ENCODE measurements at places on chromosomes 13 and 19. TPM values are rescaled to one million over a fixed set of nuclear protein-coding genes. Genes with fewer than 3 reads are reported as not detected.

The DKKL1 gene
- not detected for total RNA-seq

The ZNF534 gene
- not detected for total RNA-seq

The CGB1 gene
- total RNA-seq: not detected

The CYP2S1 gene
- total RNA-seq: 1.0 TPM

The ODAD3 gene
- total RNA-seq: 0.31 TPM

The DAND5 gene
- total RNA-seq: 0.12 TPM

The EDNRB gene
- total RNA-seq: not detected

The ACTMAP gene
- 10.0 TPM for total RNA-seq

The PCDH17 gene
- not detected for total RNA-seq

GRCh38 chr13:109331898-109332297, 454.5 kb downstream of the IRS2 start:
- peak; percentile 85 for DNase-seq

- DNase-seq: no peak
Measured at GRCh38 chr13:30023196-30023895, 172.9 kb upstream of the UBL3 start.

- DNase-seq: peak; percentile 92
Measured at GRCh38 chr13:113410472-113411201, 42.7 kb downstream of the ADPRHL1 start.

DNA sequence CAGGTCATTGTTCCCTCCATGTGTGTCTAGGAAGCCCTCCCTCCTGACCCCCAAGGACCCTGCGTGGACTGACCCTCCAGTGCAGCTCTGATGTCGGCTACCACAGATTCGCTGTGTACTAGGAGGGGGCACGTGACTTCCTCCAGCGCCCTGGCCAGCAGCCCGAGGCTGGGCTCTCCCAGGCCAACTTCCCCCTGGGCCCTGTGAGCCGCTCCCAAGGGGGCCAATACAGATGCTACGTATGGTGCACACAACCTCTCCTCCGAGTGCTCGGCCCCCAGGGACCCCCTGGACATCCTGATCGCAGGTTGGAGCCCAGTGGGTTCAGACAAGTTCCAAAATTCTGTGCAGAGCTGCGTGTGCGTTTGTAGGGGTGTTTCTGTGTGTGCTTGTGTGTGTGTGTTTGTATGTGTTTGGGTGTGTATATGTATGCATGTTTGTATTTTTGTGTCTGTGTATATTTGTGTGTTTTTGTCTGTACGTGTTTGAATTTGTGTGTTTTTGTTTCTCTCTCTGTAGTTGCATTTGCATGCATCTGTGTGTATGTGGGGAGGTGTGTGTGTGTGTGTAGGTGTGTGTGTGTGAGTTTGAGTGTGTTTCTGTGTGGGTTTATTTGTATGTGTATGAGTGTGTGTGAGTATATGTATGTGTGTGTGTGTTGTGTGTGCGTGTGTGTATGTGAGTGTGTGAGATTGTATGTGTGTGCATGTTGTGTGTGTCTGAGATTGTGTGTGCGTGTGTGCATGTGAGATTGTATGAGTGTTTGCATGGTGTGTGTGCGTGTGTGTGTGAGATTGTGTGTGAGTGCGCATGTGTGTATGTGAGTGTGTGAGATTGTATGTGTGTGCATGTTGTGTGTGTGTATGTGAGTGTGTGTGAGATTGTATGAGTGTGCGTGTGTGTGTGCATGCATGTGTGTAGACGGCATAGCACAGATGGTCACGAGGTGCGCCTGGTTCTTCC, 21.4 kb upstream of the LILRA2 start:
- DNase-seq: no peak

DNA sequence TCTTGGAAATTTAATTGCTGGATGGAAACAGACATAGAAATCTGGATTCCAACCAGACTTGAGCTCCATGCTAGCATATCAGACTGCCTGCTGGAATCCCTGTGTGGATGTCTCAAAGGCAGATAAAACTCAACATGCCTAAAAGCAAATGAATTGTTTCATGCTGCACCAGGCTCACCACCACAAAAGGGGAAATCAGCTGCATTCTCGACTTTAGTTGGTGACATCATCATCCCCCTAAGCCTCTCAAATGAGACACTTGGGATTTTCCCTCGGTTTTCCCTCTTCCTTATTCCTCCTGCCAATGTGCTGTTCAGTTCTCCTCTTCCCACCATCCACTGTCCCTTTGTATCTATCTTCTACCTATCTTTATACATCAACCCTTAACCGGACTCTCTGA, 134.3 kb downstream of the ZDHHC20 start:
- no peak for DNase-seq

GRCh38 chr19:5561559-5561958, 6.2 kb downstream of the TINCR start:
- no peak for DNase-seq

DNA sequence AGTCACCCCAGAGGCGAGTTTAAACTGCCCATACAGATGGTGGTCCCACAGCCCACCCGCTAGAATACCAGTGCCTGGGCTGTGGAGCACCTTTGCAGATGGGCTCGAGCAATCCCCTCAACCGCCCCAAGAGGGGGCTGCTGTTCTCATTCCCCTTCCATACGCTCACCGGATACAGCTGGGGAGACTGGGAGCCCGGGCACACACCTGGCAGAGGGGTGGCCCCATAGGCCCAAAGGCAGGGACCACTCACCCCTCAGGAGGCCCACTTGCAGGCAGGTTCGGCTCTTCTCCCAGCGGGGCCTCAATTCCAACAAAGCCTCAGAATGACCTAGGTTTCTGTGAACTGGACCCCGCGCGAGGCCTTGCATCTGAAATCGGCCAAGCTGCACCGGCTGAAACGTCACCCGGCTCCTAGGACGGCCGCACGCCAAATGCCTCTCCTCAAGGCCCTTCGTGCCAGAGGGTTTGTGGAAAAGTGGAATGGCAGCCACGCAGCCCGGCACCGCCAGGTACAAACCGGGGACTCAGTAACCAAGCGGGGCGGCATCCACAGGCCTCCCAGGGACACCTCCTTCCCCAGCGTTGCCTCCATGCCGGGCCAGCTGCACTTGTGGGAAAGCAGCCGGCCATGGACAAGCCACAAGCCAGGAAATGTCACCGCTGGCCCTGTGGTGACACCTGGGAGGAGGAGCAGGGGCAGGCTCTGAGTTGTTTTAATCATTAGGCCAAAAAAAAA, 18.7 kb downstream of the MLLT1 start:
- DNase-seq: no peak

DNA sequence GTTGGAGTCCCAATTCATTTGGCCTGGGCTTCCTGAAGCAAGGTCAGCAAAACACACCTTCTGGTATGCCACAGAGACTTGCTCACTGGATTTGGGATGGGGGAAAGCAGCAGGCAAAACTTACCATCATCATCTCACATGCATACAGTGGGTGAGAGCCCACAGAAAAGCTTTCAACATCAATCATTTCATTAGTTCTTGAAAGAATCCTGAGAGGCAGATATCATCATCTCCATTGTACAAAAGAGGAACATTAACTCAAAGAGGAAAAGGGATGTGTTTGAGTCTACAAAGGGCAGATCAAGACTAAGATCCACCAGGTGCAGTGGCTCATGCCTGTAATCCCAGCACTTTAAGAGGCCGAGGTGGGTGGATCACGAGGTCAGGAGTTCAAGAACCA, 6.4 kb downstream of the WDR87 start:
- DNase-seq: no peak

GRCh38 chr19:55406826-55407549, 600 bp downstream of the UBE2S start:
- no peak for DNase-seq

DNA sequence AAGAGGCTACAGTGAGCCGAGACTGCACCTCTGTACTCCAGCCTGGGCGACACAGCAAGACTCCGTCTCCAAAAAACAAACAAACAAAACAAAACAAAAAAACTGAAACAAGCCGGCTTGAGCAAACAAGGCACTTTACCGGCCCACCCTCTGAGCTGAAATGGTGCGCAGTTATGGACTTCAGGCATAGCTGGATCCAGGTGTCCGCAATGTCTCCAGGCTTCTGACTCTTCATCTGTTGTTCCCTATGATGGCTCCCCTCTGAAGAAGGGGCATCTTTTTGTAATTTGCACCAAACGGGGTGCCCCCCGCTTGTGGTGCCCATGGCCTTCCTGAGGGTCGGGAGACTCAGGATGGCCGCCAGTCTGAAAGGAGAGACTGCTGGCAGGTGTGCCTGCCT, 6.2 kb downstream of the C2CD4C start:
- DNase-seq: no peak

GRCh38 chr13:34243403-34243802, 425.5 kb downstream of the RFC3 start:
- DNase-seq: no peak

- no peak for DNase-seq
Measured at GRCh38 chr13:114025714-114026431, 52.0 kb upstream of the C13orf46 start.

GRCh38 chr19:35644987-35645679, 3.0 kb upstream of the COX6B1 start:
- DNase-seq: no peak

DNA sequence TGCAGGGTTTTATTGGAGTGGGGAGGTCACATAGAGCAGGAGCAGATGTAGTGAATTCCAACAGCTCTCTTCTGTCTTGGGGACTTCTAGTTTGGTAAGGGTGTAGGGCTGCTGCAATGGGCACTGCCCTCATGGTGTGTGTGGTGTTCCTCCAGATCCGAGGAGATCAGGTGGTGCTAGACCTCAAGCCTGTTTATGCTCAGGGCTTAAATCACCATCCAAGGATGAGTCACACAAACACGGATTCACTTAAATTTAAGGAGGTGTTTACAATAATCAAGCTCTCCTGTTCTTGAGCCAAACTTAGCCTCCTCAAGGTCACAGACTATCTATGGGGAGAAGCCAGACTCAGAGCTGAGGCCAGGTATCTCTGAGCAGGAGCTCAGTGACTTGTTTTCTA, 23.0 kb downstream of the HS6ST3 start:
- DNase-seq: no peak

GRCh38 chr19:3275583-3276340, 51.3 kb downstream of the CELF5 start:
- DNase-seq: peak; percentile 55

DNA sequence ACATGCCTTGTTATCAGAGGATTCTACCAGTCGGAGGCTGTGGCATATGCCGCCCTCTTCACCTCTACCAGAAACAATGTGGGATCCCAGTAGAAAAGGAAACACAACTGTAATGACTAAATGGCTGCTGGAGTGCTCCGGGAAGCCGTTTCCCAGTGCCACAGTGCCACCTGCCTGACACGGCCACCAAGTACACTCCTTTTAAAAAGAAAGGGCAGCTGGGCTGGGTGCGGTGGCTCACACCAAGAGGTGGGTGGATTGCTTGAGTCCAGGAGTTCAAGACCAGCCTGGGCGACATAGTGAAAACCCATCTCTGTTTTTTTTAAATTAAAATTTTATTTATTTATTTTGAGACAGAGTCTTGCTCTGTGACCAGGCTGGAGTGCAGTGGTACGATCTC, 67.3 kb downstream of the TRPM4 start:
- peak; percentile 63 for DNase-seq

DNA sequence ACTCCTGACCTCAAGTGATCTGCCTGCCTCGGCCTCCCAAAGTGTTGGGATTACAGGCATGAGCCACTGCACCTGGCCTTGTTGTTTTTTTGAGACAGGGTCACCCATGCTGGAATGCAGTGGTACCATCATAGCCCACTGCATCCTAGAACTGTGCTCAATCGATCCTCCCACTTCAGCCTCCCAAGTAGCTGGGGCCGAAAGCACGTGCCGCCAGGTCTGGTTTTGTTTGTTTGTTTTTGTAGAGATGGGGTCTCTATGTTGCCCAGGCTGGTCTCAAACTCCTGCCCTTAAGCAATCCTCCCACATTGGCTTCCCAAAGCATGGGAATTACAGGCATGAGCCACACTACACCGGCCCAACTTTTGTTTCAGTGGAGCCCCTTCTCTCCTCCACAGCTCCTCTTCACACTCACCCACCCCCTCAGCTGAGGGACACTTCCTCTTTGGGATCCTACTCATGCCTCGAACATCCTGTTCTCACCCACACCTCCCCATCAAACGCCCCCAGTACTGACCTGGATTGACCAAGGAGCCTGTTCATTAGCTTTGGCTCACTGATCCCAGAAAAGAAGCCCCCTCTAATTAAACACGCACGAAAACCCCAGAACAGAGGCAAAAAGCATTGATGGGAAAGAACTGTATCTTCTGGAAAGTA, 12.8 kb upstream of the CERS4 start:
- no peak for DNase-seq

GRCh38 chr19:49564616-49565045, 15.7 kb downstream of the NOSIP start:
- DNase-seq: no peak

DNA sequence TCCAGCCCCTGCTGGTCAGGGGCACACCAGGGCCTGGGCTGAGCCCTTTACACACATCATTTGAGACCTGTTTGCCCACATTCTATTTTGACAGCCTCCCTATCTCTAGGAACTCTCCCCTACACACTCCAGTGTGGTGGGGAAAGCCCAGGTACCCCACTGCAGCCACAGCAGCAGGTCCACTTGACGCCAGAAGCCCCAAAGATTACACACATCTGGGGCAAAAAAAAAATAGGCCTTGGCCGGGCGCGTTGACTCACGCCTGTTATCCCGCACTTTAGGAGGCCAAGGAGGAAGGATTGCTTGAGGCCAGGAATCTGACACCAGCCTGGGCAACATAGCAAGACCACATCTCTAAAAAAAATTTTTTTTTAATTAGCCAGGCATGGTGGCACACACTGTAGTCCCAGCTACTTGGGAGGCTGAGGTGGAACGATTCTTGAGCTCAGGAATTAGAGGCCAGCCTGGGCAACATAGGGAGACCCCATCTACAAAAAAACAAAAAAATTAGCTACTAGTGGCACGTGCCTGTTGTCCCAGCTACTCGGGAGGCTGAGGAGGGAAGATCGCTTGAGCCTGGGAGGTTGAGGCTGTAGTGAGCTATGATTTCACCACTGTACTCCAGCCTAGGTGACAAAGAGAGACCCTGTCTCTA, 18.0 kb upstream of the CD22 start:
- no peak for DNase-seq

DNA sequence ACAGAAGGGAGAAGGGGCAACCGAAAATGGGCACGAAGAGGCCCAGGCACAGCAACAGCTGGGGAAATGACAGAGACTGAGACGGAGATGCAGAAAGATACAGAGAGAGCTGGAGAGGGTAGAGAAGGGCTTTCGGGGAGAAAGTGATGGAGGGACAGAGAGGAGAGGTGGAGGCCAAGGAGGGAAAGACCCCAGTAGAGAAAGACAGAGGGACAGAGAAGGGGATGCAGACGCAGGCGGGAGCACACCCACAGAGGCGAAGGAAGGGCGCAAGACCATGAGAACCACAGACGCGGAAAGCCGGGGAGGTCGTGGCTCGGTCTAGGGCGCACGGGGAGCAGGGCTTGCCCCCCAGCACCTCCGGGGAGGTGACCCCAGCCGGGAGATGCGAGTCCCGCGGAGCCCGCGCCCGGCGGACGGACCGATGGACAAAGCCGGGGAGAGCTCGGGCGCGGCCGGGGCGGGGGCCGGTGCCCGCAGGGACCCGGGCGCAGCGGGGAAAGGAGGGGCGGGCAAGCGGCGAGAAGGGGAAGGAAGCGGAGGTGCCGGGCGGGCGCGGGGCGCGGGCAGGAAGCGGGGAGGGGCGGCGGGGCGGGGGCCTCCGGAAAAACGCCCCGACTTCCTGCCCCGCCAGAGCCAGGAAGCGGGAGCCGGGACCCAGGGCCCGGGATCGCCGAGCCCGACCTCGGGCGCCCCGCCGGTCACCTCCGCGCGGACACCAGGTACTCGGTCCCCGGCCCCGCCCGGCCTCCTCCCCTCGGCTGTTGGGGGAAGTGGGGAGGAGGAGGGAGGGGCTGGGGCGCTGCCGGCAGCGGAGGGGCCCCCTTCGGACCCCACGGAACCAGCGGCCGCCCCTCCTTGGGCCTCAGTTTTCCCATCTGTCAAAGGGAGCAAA, at the start of gene ARHGEF1:
Gene ARHGEF1 (plus strand): TSS at position 617 of the 895 bp plus-strand sequence. CDS start 4,899 bp downstream, outside the sequence.
- no peak for DNase-seq
